Sigmoid colon (tissue), 7 donors: ENCODE measurements at places on chromosomes 16 and 17. TPM values are rescaled to one million over a fixed set of nuclear protein-coding genes. Genes with fewer than 3 reads are reported as not detected.
A peak's percentile ranks its signal among the peaks of the same experiment; 100 is the strongest.

C16orf46 gene
- total RNA-seq, result not detected

TNFSF13 gene
- total RNA-seq, result 20.2 TPM

HSD11B2 gene
- not detected for total RNA-seq

GDPD3 gene
- total RNA-seq, result 2.5 TPM

KRTAP1-5 gene
- total RNA-seq, result not detected

TERB1 gene
- total RNA-seq, result under 0.01 TPM

JPH3 gene
- total RNA-seq, result 0.16 TPM

TBC1D28 gene
- not detected for total RNA-seq

- no peak for DNase-seq
These were observed 21.6 kb downstream of the IGF2BP1 start for GRCh38 chr17:49018748-49019147.

DNA sequence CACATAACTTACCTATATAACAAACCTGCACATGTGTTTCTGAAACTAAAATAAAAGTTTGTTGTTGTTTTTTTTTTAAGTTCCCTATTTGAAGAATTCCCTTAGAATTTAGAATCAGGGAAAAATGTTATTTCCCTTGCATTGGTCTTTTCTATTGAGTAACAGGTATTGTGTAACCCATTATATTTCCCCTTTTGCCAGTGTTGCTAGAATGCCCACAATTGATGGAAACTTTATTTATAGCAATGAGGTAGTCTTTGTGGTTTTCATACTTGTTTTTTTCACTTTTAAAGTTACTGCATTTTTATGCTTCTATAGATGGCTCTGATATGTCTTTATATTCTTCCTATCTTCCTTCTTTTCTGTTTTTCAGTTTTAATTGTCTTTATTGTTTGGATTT is 3.9 kb downstream of the NLRP1 start:
- DNase-seq, result no peak

- peak; percentile 93 for DNase-seq
These were observed 37.5 kb upstream of the CIBAR2 start for GRCh38 chr16:85149776-85150175.

DNA sequence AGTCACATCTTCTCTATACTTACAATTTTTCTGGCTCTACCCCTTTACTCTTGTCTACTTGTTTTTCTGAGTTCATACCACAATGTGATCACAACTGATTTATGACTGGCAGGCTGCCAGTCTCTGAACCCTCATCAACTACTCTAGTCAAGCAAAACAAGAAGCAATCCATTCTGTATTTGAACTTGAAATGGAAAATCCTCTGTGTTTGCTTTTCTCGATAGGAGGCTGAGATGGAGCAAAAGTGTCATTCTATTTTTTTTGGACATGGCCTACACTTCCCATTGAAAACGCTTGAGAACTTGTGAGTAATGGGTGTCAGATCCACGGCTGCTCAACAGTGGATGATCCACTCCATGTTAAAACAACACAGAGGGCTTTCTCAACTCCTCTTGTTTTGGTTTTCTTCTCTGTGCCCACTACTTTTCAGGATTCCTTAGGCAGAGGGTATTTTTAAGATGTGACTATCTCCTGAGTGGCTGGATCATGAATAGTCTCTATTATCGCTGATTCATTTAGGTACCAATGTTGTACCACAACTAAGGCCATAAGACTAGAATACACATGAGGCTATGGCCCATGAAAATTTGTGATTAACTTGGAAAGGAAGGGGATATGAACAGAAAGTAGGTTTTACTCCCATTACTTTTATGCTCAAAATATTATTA is 11.7 kb downstream of the TMEM100 start:
- no peak for DNase-seq

DNA sequence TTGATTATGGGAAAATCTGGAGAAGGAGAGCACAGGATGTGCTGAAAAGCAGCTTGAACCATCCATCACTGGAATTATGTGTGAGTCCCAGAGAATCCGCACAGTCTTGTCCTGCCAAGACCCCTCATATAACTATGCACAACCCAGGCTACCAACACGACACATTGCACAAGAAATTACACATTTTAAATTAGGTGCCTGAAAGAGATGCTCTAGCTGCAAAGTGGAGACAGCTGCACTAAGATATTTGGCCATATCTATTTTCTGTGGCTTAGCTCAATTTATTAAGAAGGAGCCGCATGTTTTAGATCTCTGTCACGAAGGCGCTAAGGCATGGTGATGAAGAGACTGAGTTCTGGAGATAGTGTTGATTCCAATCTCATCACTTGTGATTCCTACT is 1308.4 kb downstream of the CDH8 start:
- no peak for DNase-seq

- DNase-seq, result no peak
These were observed 9.6 kb downstream of the DDX42 start for GRCh38 chr17:63783522-63783921.

DNA sequence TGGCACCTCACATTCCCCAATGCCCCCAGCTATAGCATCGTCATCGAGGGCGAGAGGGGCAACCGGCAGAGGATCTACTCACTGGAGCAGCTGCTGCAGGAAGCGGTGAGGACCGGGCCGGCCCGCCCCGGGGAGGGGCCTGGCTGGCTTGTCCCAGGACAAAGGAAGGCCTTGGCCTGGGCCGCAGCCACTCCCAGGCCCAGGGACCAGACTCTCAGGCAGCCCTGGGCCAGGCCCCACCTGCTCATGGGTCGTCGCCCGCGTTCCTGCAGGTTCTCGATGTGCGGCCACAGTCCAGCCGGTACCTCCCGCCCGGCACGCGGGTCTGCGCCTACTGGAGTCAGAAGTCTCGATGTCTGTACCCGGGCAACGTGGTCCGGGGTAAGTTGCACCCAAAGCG is 53.4 kb downstream of the ACTG1 start:
- no peak for DNase-seq

DNA sequence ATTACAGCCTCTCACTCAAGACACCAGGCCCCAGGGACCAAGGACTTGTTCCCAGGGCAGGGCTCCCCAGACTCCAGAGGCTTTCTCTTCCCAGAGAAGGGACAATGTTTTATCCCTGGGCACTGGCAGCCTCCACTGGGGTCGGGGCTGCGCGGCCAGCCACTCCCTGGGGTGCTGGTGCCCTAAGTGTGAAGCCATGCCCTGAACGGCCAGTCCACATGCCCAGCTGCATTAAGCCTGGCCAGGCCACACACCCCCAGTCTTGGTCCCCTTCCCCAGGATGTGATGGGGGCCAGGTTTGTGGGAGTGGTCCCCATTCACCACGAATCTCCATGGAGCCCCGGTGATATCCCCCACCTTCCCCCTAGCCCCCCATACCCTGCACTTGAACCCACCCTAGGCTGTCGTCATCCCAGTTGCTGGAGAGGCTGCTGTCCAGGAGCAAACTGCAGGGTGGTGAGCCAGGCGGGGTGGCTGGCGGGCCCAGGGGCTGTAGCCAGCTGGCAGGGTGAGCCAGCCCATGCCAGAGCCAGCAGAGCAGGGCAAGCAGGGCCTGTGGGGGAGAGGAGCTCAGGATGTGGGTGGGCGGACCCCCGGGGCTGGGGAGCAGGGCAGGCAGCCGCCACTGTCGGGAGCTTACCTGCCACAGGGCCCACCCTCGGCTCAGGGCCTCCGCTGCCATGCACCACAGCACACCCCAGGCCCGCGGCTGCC is 4.6 kb downstream of the PAQR4 start:
- no peak for DNase-seq

- DNase-seq, result no peak
These were observed 77.2 kb upstream of the CLEC3A start for GRCh38 chr16:77945126-77945525.

- no peak for DNase-seq
These were observed 49.2 kb downstream of the NOS2 start for GRCh38 chr17:27751166-27751565.

DNA sequence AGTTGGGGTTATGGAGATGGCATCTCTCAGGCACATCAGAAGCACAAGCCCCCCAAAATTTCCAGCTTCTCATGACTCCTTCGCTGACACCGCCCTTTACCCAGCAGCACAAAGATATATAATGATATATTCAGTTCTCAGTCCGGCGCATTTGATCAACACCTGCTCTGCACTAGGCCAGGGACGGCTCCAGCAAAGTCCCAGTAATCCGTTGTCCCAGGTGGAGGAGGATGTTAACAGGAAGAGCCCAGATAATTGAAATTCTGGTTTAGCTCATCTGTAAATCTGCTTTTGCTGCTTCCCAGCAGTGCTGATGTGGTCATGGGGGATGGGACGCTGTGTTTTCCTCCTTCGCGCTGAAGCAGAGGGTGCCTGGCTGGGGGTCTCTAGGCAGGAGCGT is 131.5 kb downstream of the OR1D5 start:
- no peak for DNase-seq

DNA sequence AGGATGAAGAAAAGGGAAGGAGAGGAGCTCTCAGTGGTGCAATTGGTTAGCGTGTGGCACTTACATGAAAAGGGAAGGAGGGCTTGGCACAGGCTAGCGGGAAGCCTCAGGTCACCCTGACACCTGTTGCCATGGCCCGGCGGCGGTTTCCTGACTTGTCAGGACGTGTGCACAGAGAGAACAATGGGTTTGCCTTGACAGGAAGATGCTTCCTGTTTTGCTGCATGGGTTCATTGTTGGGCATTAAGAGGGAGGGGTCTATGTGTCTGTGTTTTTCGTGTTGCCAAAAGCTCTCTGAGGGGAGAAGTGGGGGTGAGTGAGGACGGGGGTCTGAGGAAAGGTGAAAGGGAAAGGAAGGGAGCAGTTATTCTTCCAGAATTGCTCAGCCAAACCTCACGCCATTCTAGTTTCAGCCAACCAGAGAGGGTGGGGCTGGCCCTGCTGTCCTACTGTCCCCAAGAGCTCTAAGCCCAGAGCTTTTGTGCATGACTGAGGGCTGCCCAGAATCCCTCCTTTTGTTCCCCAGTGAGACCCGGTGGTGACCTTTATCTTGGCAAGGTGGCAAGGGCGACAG is 17.1 kb upstream of the CCR7 start:
- DNase-seq, result no peak

DNA sequence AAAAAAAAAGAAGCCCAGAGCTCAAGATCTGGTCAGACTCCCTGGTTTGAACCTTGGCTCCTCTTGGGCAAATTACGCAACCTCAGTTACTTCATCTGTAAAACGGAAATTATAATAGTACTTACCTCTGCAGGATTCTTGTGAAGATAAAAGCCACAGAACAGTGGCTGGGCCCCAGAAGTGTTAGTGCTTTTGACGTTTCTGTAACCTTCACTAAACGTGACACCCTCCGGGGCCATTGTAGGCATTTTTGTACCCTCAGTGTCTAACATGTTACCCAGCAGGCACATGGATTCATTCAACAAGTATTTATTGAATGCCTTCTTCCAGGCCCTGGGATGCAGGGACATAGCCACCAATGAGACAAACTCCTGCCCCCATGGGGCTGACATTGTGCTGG is 58.0 kb downstream of the PITPNC1 start:
- DNase-seq, result no peak

- no peak for DNase-seq
These were observed 959.1 kb downstream of the CDH11 start for GRCh38 chr16:64162613-64163375.

- no peak for DNase-seq
These were observed 21.1 kb upstream of the RPH3AL start for GRCh38 chr17:373613-374230.

GRCh38 chr17:83152745-83153611 is 73.6 kb downstream of the METRNL start:
- peak; percentile 77 for DNase-seq
